Skin of body (tissue), 3 donors: ENCODE measurements at places on chromosomes 7 and 10. TPM values are rescaled to one million over a fixed set of nuclear protein-coding genes. Genes with fewer than 3 reads are reported as not detected.

DNA sequence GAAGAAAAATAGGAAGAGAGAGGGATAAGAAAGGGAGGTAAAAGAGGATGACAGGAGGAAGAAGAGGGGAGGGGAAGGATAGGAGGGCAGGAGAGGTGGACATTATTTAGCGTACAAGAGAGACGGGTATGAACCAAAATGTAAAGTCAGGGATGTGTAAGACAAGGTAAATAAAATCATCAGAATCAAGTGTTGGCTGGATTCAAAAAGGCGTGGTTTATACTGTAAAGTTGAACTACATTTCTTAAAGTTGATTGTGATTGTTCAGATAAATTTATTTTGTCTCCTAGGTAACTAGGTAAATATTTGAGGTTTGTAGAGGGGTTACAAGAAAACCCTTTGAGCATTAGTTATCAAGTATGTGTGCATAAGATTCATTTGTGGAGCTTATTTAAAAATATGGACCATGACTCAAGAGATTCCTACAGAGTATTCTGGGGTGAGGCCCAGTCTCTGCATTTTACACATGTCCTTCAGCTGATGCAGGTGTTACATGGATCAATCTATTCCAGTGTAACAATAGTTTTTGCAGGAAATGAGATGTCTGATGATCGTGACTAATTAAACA lies 512.1 kb upstream of the MBL2 start:
- DNase-seq: no peak

- no peak for DNase-seq
Observed at GRCh38 chr10:103238506-103239252, 7.0 kb upstream of the RPEL1 start.

GRCh38 chr10:30398193-30398592 lies 35.8 kb upstream of the MAP3K8 start:
- no peak for DNase-seq

Gene KMT2C
- 75.6 TPM for total RNA-seq

- DNase-seq: no peak
Observed at GRCh38 chr10:26550774-26551526, 112.8 kb downstream of the APBB1IP start.

GRCh38 chr10:23326544-23327307 lies 17.9 kb downstream of the C10orf67 start:
- DNase-seq: no peak
